ENCODE measurements at places on chromosomes 3 and 15.

- DNase-seq, result no peak
These were observed 51.9 kb downstream of the SCN5A start for GRCh38 chr3:38597502-38598060.

DNA sequence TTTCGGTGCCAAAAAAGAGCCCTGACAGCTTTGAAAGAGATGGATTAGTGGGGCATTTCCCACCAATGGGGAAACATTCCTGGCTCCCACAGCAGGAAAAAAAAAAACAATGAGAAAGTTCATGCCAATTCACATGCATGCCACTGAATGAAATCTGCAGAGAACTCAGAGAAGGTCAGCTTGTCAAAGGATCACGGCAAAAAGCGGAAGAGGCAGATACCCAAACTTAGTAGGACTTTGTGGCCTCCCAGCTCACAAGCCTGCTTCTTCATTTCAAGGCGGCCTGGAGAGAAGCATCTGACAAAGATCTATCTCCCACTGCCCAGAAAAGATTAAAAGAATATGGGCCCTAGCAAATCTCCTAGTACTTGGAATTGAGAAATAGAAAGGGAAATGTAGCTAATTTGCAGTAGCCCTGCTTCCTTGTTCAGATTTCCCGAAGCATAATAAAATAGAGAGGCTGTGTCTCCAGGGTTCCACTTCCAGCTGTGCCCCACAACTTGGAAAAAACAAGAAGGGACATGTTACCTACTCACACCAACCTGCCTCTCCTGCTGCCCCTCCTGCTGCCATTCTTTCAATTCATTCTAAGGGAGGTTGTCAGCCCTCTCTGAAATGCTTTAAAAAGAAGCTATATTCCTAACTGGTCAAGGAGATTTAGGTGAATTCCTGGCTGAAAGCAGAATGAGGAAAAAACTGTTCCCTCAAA, 170.4 kb downstream of the FHIT start:
- no peak for DNase-seq

- no peak for DNase-seq
These were observed 267.9 kb upstream of the THBS1 start for GRCh38 chr15:39312984-39313383.

DNA sequence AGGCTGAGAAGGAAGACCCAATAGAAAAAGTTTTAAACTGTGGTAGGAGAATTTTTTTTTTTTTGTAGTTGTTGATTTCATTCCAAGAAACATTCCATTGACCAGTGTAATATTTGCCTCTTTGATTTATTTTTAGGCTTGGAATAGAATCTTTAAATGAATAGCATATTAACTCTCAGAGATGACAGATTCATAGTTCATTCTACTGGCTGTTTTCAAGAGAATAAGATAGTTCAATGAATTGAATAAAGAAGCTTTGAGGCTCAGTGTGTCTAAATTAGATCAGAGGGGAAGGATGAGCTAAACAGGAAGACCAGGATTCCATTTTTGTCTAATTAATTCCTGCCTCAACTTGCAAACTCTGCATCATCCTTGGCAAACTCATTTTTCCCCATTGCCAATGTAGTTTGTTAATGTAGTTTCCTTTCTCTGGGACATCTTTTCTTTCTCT, 98.4 kb downstream of the NAALADL2 start:
- no peak for DNase-seq

DNA sequence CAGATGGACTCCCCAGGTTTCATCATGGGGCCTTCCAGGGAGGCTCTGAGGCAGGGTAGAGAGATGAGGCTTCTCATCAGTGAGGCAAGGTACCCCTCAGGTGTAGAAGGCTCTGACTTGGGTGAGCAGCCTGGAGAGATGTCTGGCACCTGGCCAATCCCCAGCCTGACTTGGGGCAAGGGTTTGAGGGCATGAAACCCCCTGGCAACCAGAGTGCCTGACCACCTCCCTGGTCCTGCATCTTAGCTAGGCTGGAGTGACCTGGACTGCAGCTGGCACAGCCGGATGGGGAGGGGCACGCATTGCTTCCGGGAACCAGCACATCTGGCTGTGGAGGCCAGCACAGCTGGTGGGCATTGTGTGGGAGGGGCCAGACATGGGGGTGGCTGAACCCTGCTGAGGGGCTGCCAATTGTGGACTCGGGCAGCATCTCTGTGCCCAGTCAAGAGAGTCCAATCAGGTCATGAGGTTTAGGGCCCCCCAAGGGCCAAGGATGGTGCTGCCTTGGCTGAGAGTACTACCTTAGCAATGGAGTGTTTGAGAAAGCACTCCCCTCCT, 1.9 kb downstream of the ZBTB47 start:
- DNase-seq, result no peak

DNA sequence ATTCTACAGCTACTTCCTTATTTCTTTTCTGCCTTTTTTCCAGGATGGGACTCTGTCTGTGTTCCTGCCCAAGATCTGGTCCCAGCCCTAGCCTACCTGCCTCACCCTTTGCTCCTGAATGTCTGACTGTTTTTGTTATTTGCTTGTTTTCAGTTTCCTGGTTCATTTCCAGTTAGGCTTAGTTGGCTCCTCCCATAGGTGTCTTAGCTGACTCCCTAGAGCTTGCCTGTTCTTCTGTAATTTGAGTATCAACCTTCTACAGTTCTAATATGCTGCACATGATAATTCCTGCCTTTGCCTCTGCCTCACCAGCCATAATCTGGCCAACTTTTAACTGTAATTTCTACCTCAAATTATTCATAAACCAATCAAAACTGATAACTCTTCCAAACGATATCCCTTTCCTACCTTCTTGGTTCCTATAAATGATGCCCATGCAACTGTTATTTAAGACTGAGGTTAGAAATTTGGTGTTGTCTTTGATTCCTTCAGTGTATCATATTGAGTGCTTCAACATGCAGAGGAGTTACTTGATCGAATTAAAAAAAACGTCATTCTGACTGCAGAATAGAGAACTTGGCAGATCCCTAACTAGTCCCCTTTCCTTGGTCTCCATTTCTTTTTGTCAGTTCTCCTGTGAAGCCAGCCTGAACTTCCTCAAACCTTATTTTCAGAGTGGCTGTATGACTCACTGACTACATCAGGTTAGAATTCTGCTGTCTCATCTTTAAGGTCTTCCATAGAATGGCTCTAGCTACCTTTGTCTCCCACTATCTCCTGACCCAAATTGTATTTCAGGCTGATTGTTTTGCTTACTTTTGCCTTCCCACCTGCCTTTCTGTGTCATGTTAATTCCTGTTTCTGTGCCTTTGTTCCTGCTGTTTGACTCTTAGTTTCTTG, 8.4 kb downstream of the GOLM2 start:
- no peak for DNase-seq

GRCh38 chr3:107845380-107846278, 245.2 kb downstream of the CD47 start:
- DNase-seq, result no peak

DNA sequence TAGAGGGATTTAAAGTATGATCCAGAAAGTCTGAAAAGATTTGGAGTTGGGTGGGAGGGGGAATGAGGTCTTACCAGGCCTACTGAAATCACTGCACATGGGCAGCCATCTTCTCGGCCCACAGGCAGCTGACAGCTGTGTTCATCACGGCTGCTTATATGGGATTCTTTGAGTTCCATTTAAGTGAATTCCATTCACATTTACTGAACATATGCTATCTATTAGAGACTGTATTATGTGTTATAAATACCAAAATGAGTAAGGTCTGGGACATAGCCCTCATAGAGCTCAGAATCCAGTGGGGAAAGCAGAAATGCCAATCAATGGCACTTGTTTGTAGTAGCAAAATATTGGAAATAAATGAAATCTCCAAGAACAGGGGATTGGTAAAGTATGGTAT, 91.1 kb downstream of the TRIM42 start:
- no peak for DNase-seq

GRCh38 chr3:134148534-134148933, 102.1 kb downstream of the RYK start:
- DNase-seq, result no peak

GRCh38 chr15:74060251-74060650, 22.1 kb downstream of the GOLGA6A start:
- no peak for DNase-seq

- DNase-seq, result no peak
These were observed 80.7 kb downstream of the COL6A5 start for GRCh38 chr3:130426206-130426605.

DNA sequence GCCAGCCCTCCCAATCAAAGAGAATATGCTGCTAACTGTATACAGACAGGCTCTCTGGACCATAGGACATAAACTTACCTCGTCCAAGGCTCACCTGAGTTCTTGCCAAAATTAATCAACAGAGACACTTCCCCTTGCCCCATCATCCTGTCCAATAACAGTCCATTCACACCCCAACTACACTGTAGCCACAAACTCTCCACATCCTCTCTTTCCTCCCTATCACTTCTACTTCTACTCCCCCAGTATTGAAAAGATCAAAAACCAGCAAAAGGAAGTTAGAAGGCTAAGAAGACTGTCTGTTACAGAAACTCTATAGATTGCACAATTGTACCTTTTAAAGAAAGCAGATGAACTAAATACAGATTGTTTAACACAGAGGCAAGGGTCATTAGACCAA, 133.5 kb upstream of the STT3B start:
- DNase-seq, result no peak

- peak; percentile 76 for DNase-seq
These were observed 153.5 kb upstream of the LPP start for GRCh38 chr3:188000361-188000861.

DNA sequence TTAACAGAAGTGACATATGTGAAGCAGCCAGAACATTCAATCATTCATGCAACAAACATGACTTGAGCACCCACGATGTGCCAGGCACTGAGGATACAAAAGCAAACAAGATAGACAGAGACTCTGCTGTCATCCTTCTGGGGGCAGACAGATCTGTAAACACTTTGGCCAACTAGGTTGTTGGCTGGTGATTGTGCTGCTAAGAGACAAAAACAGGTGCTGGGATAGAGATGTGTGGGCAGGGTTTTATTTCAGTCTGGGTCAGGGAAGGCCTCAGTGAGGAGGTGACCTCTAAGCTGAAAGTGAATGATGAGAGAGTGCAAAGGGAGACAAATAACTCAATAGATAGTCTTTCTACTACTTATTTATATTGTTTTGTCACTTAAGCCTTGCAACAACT, 147.0 kb upstream of the VEPH1 start:
- DNase-seq, result no peak

- no peak for DNase-seq
These were observed 19.5 kb upstream of the THRB start for GRCh38 chr3:24514119-24514518.

- DNase-seq, result no peak
These were observed 77.0 kb upstream of the GBE1 start for GRCh38 chr3:81838457-81838856.
